ENCODE measurements at places on chromosomes 12 and 14. TPM values are rescaled to one million over a fixed set of nuclear protein-coding genes. Genes with fewer than 3 reads are reported as not detected.

DNA sequence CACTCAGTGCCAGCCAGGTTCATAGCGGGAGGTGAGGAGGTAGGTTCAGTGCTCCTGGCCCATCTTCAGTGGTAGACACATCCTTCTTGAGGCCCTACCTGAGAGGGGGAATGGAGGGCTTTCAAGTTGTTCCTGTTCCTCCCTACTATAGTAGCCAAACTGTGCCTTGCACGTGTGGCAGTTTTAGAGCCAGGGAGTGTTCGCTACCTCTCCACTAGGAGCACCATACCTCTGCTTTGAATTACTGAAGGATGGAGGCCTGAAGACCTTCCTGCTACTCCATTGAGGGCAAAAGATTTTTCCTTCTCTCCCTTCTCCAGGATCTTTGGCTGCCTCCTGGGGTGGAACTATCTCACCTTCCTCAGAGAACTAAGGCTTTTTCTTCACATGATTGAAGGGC lies 5.9 kb upstream of the ALG10 start:
- no peak for DNase-seq
- H3K27me3 ChIP-seq = no peaks in the 10 kb centered on the region
- no peaks in the 10 kb centered on the region for H3K4me1 ChIP-seq
- no peak overlapping the region for H3K4me3 ChIP-seq
- H3K36me3 ChIP-seq = no peaks in the 10 kb centered on the region

DNA sequence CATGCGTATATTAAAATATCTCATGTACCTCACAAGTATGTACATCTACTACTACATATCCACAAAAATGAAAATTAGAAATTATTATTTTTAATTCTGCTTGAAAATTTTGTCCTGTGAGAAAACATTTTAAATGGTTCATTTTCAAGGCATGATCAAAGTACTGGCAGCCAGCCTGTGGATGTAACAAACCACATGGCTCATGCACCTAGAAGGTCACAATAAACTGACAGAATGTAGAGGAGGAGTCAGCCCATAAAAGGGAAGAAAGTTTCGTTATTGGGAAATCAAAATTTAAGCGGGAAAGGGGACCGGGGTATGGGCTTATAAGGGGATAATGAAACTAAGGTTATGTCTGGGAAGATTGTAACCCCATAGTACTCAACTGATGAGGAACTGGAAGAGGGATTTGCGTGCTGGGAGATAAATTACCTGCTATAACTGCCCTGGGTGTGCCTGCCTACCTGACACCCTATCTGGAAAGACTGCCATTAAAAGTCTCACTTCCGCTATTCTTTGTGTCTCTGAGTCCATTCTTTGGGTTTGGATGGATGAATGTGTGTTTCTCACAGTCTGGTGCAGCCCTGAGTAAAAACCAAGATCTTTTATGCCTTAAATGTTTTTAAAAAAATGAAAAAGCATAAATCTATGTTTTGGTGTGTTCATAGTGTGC lies 62.2 kb upstream of the PCED1B start:
- no peaks in the 10 kb centered on the region for H3K27me3 ChIP-seq
- H3K4me3 ChIP-seq = no peak overlapping the region
- peak overlapping the region; percentile 1 for H3K27ac ChIP-seq
- H3K36me3 ChIP-seq = no peaks in the 10 kb centered on the region
- no peak for DNase-seq

GRCh38 chr12:124542021-124542949 lies 25.1 kb downstream of the NCOR2 start:
- no peaks in the 10 kb centered on the region for H3K27me3 ChIP-seq
- peaks cover 5% of the 10 kb centered on the region for H3K4me1 ChIP-seq
- no peak overlapping the region for H3K4me3 ChIP-seq
- no peak for DNase-seq

The OTX2 gene
- polyA plus RNA-seq = not detected

DNA sequence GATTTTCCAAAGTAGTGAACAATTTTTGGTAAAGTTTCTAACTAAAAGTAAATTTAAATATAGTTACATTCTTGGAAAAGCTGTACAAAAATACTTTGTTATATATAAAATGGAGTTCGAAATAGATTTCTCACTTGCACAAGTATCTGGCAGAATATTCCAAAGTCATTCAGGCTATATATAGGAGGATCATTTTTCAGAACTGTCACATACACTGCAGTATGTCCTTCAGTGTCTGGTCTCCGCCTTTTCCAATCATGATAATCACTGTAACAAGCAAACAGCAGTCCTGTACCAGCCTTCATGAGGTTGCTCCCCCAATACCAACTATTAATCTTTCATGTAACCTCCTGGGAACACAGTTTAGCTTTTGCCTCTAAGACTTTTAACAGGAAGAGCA lies 18.6 kb downstream of the TBK1 start:
- no peaks in the 10 kb centered on the region for H3K27me3 ChIP-seq
- H3K4me1 ChIP-seq = no peaks in the 10 kb centered on the region
- peaks cover 24% of the 10 kb centered on the region for H3K36me3 ChIP-seq
- DNase-seq = no peak
- no peak overlapping the region for H3K27ac ChIP-seq

GRCh38 chr14:87044807-87045206 lies 948.2 kb downstream of the GALC start:
- H3K27me3 ChIP-seq = no peaks in the 10 kb centered on the region
- no peaks in the 10 kb centered on the region for H3K4me1 ChIP-seq
- no peak overlapping the region for H3K27ac ChIP-seq
- no peak overlapping the region for H3K4me3 ChIP-seq

The RPGRIP1 gene
- polyA plus RNA-seq = 0.07 TPM

GRCh38 chr12:119990382-119990874 lies 1.4 kb downstream of the BICDL1 start:
- H3K27me3 ChIP-seq = no peaks in the 10 kb centered on the region
- peak overlapping the region; percentile 61 for H3K4me3 ChIP-seq
- H3K36me3 ChIP-seq = no peaks in the 10 kb centered on the region
- no peak overlapping the region for H3K27ac ChIP-seq
- DNase-seq = no peak
- peaks cover 11% of the 10 kb centered on the region for H3K4me1 ChIP-seq

The POTEM gene
- not detected for polyA plus RNA-seq

DNA sequence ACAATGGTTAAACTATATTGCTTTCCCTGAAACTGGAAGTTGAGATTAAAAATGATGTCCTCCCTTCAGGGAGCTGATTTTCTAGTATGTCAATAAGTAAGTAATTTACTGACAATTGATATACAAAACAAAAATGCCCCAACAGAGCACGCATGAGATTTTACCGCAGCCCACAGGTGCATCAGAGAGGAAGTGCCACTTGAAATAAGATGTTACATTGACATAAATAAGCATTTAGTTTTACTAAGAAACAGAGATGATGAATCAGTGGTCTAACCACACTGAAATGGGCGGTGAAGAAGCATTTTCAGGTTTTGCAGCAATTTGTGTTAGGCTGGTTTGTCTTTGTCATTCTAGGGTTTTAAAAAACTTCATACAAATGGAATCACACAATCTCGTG lies 8.8 kb upstream of the CLECL1 start:
- no peaks in the 10 kb centered on the region for H3K27me3 ChIP-seq
- no peak for DNase-seq
- H3K36me3 ChIP-seq = no peaks in the 10 kb centered on the region
- H3K4me1 ChIP-seq = no peaks in the 10 kb centered on the region
- H3K27ac ChIP-seq = no peak overlapping the region

The KLRF1 gene
- polyA plus RNA-seq = 0.12 TPM

Data from keratinocyte (primary cell).